ENCODE measurements at places on chromosomes 1 and 21.

- no peak for DNase-seq
Observed at GRCh38 chr1:11558871-11559590, 80.1 kb downstream of the DISP3 start.

DNA sequence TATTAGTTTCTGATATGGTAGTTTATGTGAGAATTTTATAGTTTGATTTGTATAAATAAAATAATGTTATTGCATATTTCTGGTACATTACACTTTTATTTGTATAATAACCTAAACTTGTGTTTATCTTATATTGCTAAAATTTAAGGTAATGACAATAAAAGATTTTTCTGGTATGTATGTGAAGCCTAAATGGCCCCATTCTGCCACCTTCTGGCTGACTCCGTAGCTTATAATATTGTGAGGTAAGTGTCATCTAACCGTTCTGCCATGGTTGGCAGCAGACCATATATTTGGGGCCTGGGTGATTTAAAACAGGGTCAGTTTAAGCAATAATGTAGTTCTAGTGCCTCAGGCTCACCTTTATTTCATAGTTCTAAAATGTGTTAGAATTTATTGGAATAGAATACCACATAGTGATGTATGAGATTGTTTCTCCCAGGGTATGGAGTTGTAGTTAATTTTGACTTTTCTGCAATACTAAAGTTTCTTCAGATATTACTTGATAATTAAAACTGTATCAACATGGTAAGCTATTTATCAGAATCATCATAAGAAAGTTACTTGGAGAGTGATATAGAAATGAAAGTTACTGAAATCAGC is 21.2 kb upstream of the PRKACB start:
- peak; percentile 9 for DNase-seq

- no peak for DNase-seq
Observed at GRCh38 chr1:53051676-53052075, 10.3 kb upstream of the PODN start.

DNA sequence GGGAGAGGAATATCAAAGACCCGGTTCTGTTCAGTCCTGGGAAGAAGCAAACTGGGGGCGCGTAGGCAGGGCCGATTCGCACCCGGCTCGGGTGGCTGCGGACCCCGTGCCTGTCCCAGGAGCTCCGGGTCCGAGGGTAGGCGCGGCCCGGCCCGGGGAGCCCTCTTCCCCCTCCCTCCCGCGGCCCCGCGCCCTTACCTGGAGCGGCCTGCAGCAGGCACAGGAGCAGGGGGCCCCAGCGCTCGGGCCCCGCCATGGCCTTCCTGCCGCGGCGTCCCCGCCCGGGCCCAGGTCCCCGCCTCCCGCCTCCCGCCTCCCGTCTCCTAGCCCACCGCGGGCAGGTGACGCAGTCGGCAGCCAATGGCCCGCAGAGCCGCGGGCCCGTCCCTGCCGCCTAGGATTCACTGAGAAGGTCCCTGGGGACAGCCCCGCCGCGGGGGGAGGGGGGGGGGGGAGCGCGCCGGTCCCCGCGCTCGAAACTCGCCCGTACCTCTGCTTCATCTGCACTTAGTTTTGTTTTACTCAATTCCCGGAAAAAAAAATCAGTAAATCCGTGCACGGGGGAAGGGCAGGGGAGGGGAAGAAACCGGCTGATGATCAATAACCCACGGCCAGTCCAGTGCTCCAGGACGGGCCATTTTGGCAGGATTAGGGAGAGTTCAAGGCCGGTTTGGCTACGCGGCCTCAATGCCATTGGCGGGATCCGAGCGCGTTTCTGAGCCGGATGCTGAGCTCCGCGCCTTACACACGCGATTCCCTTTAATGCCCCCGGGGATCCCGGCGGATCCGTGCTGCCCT is at the start of gene IFNLR1:
TSS of gene IFNLR1 (minus strand) at position 297 of the 798 bp plus-strand sequence. CDS start at position 256, 41 bp downstream.
- DNase-seq, result no peak

DNA sequence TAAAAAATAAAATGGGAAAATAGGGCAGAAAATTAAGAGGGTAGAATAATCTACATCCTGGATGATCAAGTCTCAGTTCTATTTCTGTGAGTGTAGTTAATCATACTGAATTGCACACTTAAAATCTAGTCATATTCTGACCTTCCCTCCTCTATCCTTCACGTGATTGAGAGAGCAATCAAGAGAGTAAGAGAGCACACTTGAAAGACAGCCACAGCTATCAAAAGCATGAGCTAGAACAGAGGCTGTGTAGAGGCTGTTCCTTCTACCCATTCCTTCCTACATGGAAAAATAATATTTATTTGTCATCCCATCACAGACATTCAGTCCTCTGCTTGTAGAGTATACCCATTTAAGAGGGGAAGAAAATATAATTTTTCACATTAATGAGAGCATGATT is 52.4 kb downstream of the PHC2 start:
- DNase-seq, result no peak

DNA sequence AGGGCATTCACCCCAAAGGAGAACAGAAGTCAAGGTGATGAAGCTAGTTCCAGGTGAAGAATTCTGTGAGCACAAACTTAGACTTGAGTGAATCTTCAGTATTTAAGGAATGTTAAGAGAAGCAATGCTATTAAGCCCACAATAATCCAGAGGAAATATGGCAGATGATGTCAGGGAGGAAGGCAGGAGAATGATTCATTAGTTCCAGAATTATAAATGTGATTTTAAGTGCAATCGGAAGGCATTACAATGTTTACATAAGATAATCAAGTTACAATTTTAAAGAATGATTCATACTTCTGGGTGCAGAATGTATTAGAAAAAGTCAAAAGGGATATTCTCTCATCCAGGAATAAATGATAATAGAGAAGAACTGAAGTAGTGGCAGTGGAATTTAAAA is 545.2 kb upstream of the BRINP3 start:
- no peak for DNase-seq

GRCh38 chr1:224175617-224176016 is 7.4 kb upstream of the DEGS1 start:
- peak; percentile 43 for DNase-seq

DNA sequence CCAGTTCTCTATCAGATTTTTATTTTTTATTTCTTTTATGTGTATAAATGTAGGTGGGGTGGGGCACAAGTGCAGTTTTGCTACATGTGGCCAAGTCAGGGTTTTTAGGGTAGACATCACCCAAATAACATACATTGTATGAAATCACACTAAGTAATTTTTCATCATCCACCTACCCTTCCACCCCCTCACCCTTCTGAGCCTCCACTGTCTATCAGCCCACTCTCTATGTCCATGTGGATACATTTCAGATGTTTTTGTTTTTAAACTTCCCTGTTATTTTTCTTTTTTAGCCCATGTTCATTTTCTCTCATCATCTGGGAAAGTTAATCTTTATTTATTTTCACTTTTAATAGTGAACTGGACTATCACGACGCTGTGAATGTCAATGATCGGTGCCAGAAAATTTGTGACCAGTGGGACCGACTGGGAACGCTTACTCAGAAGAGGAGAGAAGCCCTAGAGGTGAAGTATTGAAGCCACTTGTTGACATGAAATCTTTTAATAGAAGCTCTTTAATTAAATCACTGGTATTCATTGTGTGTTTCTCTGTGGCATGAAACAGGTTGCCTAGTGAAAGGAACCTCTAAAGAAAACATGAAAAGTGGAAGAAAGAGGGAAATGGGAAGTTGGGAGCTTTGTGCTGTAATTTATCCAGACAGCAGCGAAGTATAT is 47.6 kb upstream of the MTR start:
- no peak for DNase-seq

DNA sequence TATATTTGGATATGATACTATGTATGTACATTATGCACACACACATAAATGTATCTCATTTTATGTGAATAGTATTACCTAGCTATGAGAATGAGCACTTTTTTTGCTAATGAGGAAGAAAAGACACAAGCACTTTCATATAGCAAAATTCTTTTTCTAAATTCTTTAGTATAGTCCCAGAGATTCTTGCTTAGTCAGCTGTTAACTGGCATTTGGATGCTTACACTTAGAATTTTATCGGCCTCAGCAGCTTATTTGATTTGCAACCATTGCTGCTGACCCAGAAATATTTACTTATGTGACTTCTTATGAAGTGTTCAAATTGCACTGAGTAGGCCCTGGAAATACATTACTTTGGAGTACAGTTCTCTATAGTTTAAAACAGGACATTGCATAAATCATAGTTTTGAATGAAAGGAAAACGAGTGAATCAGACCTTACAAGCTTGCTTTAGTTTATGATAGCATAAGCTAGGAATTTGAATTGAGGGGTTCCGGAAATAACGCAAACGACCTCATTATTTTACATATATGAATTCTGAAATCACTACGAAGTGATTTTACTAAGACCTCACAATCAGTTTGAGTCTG is 653.9 kb upstream of the NEGR1 start:
- DNase-seq, result no peak

DNA sequence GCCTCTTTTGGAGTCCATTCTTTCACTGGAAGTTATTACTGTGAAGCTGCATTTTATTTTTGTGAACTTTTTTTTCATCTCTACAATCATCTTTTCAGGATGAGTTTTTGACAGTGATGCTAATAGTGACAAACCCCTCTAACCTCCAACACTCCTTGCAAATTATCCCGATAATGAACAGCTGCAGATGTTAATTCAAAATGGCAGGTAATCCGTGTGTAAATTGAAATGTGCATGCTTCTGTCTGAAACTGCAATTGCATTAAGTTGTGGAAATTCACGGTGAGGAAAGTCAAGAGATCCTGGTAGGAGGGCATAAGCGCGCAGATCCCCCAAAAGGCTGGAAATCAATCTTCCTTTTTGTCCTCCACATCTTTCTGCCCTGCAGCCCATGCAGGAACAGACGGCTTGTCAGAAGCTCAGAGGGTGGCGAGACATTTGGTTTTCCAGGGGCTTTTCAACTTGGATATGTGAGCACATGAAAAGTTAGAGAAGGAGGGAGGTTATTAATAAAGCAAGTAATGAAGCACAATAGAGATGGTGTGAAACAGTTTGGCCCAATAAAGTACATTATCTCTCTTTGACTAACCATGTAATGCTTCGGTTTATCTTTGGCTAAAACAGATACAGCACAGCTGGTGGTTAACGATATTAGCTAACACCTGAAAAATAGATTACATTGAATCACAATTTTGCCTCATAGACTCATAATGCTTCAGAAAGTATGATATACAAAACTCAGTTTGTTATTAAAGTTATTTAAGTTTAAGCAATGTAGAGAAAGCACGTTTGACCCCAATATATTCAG is 143.5 kb upstream of the COA6 start:
- DNase-seq, result no peak

- DNase-seq, result no peak
Observed at GRCh38 chr1:157966031-157966537, 27.4 kb upstream of the KIRREL1 start.

GRCh38 chr1:28855469-28855951 is 43.5 kb downstream of the OPRD1 start:
- peak; percentile 19 for DNase-seq

DNA sequence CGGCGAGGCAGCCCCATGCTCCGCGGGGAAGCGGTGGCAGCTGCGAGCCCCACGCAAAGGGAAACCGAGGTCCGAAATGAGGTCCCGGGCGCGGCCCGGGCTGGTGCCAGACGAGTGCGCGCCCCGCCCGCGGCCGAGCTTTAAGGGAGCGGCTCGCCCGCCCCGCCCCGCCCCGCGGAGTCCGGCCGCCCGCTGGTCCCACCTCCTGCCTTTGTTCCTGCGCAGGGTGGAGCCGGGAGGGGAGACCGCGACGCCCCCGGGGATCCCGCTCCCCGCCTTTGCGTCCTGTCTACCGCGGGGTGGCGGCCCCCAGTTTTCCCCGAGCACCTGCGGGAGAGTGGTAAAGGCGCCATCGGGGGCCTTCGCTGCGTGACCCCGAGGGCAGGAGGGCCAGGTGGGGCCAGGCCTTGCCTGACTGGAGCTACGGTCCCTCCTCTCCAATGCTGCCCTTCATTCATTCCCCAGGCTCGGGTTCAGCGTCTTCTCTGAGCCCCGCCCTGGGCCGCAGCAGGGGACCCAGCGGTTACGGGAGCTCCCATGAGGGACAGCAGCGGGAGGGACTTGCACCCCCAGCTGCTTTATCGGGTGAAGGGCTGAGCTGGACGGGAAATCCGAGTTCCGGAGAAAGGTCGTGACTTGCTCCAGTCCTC is at the start of gene HES2:
TSS of gene HES2 (minus strand) at position 116 of the 650 bp plus-strand sequence. CDS start at position 17, 99 bp downstream.
- no peak for DNase-seq

DNA sequence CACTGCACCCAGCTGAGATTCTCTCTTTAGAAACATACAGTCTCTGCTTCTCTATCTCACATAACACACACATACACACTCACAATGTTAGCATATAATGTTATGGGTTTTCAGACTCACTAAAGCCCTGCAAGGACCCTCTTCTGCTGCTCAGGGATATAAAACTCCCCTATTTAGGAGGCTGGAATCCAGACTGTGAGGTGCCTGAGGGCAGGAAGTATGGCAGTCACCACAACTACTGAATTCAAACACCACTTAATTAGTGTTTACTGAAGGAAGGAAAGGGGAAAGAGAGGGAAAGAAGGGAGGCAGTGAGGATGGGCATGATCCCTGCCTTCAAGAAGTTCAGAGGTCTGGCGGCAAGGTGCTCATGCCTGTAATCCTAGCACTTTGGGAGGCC is 7.8 kb upstream of the CDK18 start:
- no peak for DNase-seq

GRCh38 chr1:24985737-24986136 is 55.7 kb upstream of the RUNX3 start:
- no peak for DNase-seq

DNA sequence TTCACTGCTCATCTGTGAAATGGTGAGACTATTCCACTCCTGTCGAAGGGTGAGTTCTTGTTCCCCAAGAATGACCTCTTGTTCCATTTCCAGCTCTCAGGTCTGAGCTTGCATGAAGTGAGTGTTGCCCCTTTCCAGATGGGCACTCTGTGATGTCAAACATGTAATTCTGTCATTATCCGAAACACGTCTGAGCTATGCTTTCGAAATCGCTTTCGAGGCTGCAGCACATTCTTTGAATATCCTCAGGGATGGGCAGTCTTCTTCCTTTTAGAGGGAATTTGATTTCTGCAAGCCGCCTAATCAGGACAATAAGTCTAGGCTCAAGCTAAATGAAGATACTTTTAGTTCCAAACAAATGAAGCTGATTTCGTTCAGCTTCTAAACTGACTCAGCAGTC is 15.1 kb downstream of the NFASC start:
- no peak for DNase-seq

GRCh38 chr21:40143822-40144525 is 276.7 kb downstream of the PCP4 start:
- DNase-seq, result peak; percentile 67

DNA sequence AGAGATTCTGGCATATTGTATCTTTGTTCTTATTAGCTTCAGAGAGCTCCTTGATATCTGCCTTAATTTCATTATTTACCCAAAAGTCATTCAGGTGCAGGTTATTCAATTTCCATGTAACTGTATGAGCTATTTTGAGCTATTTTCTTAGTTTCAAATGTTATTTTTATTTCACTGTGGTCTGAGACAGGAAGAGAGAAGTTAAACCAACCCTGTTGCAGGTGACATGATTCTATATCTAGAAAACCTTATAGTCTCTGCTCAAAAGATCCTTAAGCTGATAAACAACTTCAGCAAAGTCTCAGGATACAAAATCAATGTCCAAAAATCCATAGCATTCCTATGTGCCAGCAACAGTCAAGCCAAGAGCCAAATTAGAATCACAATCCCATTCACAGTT is 1644.0 kb upstream of the B3GALT2 start:
- no peak for DNase-seq
